Activated CD4-positive, alpha-beta T cell treated with anti-CD3 and anti-CD28 coated beads, Interleukin-2, amount 50 U/mL, for 1 hour (primary cell): ENCODE measurements at places on chromosomes 11 and 22.

- no peak for DNase-seq
Observed at GRCh38 chr11:84686716-84687115, 940.4 kb downstream of the DLG2 start.

GRCh38 chr11:47004595-47005033 lies 68.1 kb downstream of the CSTPP1 start:
- no peak for DNase-seq

- DNase-seq: no peak
Observed at GRCh38 chr22:37421468-37421877, 5.8 kb downstream of the ELFN2 start.

DNA sequence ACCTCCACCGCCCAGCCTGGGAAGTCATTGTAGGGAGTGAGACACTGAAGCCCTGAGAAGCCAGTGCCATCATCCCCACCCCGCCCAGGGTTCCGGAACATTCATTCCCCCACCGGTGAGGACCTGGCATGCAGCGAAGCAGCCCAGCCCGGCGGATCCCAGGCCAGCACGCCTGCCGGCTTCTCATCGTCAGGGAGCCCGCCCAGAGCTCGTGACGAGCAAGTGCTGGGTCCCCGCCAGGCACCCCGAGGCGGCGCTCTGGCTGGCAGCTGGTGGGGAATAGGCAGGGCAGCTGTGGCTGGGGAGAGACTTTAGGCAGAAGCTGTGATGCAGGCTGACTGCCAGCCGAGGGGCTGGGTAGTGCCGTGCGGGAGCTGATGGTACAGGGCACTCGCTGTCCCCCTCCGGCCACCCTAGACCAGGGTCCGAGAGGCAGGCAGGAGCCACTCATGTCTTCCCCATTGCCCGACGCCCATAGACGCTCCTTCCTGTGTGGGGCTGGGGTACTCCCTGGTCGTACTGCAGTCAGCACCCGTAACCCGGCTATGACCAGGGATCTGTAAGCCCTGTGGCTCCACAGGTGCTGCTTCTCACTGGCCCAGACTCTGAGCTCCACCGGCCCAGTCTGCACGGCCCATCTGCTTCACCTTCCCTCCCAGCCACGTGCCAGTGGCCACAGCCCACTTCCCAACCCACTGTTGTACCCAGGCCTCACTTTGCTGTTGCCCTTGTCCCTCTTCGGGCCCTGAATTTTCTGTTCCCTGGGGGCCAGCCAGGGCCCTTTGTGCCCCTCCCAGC lies 24.5 kb upstream of the CABP7 start:
- no peak for DNase-seq

DNA sequence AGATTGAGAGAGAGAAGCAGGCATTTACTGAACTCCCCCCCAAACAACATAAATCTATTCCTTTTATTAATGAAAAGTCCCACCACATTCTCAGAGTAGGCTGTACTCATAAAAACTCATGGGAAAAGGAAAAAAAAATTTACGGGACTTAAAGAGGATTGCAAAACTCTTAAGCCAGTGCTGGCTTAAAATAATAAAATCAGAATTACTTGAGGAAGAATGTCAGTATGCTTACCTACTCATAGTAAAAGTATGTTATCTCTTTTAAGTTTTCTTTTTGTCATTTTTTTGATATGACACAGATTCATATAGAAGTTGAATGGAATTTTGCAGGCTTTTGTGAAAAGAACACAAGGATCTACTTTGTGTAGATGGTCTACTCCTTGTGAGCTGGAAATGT lies 126.3 kb downstream of the LUZP2 start:
- no peak for DNase-seq

- no peak for DNase-seq
Observed at GRCh38 chr22:21926728-21927127, 25.9 kb downstream of the PPM1F start.
